ENCODE measurements at places on chromosomes 3 and 15.

DNA sequence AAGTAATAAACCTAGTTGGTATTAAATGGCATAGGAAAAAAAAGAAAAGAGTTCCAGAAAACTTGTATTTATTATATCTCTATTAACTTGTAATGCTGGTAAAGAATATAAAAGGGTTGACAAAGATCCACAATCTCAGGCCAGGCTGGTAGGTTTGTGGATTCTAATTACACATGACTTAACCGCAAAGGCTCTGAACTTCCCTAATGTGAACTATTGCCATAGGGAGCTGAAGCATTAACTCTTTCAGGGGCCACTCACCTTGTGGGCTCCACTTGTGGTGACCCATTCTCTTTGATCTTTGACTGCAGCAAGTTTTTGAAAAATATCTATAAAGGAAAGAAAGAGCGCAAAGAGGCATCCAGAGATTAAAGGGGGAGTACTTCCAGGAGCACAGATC is 58.5 kb downstream of the NEK10 start:
- DNase-seq, result no peak

GRCh38 chr15:55741833-55742497 is 987 bp downstream of the PRTG start:
- no peak for DNase-seq

DNA sequence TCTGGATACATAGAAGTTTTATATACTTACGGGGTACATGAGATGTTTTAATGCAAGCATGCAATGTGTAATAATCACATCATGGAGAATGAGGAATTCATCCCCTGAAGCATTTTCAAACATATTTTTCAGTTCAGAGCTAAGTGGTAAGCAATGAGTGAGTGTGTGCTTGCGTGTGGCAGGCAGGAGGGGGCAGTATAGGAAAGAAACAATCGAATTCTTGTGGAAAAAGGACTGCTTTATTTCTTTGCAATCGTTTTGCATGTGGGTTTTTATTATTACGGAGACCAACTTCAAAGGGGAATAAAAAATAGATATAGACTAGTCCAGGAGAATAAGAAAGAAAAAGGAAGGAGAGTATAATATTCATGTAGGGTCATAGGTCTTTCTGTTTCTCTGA is 271.6 kb downstream of the CHL1 start:
- no peak for DNase-seq

DNA sequence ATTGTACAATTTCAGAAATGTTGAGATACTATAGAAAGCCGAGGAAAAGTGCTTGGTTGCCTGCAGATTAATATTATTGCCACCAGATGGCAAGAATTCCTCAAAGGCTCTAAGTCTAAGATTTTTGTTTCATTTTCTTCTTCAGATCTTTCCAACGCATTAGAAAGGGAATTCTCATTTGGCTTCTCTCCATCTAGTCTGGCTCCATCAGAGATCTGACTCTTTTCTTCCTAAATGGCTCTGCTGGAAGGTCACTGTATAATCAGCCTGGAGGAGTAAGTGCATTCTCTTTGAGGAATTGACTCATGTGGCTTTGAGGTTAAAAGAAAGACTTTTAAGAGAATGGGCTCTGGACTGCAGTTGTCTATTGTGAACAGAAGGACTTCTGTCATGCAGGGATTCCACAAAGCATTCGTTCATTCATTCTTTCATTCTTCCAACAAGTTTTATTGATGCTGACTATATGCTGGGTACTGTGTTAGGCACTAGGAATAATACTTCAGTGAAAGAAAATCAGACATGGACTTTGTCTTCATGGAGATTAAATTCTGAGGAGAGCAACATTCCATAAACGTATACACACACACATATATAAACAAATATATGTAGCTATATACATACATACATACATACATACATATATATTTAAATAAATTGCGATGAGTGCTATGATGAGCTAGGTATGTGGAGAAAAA is 55.3 kb downstream of the SLC28A2 start:
- DNase-seq, result no peak

DNA sequence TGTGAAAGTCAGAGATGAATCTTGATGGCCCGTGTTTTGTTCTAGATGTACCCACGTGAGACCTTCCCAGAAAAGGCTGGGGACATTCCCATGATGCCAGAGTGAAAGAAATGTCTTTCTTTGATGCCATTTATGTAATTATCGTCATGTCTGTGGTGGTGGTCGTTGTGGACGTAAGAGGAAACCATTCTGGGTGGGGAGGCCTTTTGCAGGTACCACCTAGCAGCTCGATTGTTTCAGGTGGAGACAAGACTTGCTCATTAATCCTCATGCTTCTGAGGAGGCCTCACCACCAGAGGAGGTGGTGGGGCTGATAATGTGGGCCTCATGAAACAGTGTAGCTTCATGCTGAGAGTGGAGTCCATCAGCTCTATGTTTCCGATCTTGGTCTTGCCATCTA is 58.1 kb upstream of the USP3 start:
- no peak for DNase-seq

All from NT2/D1 (cell line).